Fibroblast of the conjunctiva (primary cell): ENCODE measurements at places on chromosomes 4 and X.
A peak's percentile ranks its signal among the peaks of the same experiment; 100 is the strongest.

DNA sequence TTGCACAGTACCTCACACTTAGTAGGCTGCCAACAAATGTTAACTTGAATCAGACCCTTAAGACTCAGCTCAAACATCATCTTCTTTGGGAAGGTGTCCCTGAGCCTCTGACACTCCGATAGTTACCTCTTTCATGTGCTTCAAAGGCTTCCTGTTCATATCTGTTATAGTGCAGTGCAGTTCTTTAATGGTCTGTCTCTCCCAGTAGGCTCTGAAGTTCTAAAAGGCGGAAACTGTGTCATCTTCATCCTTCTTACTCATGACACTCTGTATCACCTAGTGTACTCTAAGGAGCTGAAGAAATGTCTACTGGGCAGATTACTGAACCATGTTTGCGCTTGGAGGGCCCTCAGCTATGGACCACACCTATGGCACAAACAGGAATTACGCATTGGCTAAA lies 2.1 kb upstream of the DIAPH2 start:
- DNase-seq, result no peak

GRCh38 chr4:114040319-114041116 lies 61.1 kb upstream of the ARSJ start:
- no peak for DNase-seq

DNA sequence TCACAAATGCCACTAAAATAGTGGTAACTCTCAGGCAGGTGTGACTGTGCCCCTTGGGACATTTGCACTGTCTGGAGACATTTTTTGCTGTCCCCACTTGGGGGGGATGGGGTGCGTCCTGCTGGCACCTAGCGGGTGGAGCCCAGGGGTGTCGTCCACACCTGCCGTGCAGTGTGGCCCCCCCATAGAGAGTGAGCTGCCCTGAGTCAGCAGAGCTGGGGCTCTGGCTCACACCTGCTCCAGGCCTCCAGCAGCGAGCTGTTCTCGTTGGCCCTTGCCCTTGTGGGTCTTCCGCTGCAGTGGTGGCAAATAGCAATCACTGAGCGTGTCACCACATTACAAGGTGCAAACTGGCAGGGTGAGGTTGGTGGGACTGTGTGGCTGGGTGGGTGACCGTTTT lies 64.6 kb downstream of the CLDN34 start:
- DNase-seq, result no peak

DNA sequence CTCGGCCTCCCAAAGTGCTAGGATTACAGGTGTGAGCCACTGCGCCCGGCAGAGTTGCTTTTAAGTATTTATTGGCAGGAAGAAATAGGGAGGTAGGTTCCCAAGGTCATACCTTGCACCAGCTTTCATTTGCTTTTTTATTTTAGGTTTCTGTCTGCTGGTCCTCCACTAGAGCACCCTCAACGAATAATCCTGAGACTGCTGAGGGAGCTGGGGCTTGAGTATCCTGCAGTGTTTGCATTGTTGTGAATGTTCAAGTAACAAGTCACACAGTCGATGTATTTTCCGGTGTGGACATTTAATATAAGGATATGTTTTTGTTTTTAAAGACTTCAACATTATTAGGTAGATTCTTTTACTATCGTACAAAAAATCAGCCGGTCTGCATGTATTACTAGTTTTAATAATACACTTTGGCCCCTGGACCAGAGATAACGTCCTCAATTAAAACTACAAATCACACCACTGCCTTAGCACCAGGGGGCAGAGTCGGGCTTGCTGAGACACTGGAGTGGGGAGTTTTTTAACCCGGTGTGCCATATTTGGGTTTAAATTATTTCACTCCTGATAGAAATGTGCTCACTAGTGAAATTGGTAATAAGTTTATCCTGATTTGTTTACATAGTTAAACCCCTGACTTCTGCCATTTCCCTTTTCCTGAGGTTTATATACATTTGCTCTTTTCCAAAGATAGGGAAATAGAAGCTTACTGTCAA lies 11.6 kb downstream of the SMIM20 start:
- no peak for DNase-seq

DNA sequence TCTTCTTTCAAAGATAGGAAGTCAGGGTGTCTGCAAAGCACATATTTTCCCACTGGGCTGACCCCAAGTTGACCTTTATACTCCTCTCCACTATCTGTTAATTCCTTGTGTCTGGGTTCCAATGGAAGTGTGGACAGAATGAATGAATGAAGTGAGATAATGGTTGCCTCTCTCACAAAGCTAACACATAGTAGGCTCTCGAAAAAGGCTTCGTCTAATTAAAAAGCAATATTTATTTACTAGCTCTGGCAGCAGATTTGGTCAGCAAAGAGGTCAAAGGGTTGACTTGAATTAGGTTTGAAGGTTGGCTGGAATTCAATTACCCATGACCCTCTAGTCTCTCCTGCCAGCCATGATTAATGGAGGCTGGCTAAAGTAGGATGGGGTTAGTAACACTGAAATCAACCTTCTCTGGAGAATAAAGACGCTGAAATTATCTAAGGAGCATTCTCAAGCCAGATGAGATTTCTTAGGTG lies 280.3 kb upstream of the KLF3 start:
- DNase-seq, result no peak

GRCh38 chr4:7355795-7356194 lies 78.9 kb downstream of the PSAPL1 start:
- no peak for DNase-seq

GRCh38 chrX:44945736-44946135 lies 72.7 kb downstream of the KDM6A start:
- no peak for DNase-seq

DNA sequence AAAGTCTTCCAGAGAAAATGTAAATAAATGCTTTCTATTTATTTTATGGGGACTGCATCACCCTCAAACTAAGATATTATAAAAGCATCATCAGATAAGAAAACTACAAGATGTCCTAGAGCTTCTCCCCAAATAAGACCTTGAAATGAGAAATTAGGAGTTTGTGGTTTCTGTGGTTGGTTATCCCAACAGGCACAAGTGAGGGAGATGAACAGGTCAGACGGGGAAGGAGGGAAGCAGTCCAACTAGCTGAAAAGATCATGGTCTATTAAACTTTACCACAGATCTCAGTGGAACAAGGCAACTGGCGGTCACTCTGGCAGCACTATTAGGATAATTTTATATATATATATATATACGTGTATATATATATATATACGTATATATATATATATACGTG lies 319.3 kb upstream of the GRID2 start:
- no peak for DNase-seq

DNA sequence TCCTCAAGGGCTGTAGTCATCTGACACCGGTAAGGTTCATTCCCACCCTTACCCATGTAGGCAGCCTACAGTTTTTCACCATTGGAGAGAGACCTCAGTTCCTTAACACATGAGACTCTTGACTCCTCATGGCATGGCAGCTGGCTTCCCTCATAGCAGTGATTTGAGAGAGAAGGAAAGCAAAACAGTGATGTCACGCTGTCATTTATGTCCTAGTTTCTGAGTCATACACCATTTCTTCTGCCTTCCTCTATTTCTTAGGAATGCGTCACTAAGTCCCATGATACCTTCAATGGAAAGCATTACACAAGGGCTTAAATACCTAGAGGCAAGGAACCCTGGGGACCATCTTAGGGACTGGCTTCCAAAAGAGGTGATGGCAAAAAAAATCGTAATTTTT lies 226.1 kb downstream of the SPCS3 start:
- no peak for DNase-seq

GRCh38 chr4:23353200-23353599 lies 536.6 kb downstream of the PPARGC1A start:
- DNase-seq, result no peak

DNA sequence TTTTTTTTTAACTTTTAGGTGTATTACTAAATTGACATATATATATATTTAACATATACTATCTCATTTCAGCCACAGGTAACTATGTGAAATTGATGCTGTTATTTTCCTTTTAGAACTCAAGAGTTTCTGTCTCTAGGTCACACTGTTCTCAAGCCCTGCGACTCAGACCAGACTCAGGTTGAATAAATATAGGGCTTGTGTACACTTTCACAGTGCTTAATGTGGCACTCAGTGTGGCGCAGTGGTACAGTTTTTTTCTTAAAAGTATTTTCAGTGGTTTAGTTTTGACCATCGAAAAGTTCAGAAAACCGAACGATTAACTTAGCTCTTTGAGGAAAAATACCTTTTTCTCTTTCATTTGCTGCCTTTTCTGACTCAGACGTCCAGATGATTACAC lies 24.7 kb downstream of the PACRGL start:
- DNase-seq, result no peak

- DNase-seq, result no peak
These were observed 114.6 kb downstream of the UBE2K start for GRCh38 chr4:39812500-39812899.

DNA sequence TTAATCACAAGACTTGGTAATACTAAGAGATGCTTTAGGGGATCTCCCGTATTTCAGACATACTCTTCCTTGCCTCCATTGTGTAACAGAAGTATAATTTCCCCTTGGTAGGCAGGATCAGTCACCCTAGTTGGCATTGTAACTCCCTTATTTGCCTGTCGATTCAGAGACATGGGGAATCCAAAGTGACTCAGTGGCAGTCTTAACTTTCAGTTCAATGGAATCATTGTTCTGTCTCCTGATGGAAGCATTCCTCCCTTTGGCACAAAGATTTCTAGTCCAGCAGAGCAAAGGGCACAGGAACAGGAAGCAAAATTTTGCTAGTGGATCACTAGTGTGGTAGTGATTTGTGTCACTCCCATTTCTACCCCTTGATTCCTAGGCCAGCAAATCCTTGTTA lies 80.4 kb downstream of the DCUN1D4 start:
- no peak for DNase-seq

GRCh38 chr4:79241846-79242245 lies 84.0 kb downstream of the NAA11 start:
- peak; percentile 12 for DNase-seq

DNA sequence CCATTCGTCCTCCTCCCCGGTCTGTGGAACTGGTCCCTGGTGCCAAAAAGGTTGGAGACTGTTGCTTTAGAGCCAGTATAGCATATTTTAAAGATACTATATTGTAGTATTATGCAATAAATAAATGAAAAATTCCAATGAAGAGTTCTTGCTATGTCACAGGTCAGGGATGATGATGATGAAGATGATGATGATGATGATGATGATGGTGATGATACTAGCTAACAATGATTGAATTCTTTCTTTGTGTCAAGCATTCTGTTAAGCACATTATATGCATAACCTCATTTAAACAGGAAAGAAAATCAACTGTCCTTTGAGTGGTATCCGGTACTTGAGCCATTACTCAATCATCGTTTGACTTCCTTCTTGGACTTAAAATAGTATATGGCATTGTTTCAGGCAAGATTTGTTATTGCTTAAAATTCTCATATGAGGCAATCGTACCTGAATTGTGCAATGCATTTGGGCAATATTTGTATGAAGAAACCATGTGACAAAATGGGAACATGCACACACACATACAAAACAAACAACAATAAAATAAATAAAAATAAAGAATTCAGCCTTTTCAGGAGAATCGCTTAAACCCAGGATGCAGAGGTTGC lies 22.8 kb upstream of the TLR2 start:
- DNase-seq, result no peak
